AG04450 (cell line): ENCODE measurements at places on chromosomes 5 and 9.

DNA sequence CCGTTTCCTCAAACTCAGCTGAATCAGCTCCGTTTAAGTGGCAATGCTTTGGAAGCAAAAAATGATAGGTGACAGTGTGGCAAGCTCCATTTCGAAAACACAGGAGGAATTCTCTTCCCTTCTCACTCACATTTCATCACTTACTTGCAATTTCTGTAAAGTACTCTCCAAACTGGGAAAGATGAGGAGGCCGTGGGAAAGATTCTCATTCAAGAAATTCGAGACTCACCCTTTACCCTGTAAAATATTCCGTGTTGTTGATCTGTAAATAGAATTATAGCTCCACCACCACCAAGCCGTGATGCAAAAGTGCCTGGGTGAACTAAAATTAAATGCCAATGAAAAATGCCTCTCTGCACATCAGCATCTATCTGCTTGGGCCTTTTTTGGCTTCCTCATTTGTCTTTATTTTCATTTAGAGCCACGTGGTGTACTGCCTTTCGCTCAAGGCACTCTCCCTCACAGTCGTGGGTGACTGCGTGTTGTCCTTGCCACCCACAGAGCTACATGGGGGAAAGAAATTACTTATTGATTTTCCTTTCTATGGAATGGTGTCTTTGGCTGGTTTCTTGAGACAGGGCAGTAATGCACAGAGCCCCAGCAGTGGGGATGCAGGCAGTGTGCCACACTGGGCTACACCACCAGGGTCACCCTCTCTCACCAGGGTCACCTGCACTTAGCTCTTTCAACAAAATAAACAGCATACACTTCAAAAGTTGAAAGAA lies 289.3 kb upstream of the TAS2R1 start:
- DNase-seq = no peak

DNA sequence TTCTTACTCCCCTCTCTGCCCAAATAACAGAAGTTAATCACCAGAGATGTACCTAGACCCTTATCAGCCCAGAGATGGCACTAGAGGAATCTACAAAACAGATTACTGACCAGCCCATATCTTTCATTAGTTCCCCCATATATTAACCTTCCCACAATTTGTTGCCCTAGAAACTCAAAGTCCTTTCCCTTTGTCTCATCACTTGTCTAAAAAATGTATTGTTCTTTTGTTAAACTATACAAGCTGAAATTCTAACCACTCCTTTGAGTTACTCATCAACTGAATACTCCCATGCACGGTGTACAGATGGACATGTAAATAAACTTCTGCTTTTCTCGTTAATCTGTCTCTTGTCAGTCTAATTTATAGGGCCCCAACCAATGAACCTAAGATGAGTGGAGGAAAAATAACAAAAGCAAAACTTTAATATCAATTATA lies 130.9 kb downstream of the CCDC192 start:
- DNase-seq = no peak

- DNase-seq = no peak
Observed at GRCh38 chr5:8577792-8578191, 708.8 kb downstream of the MTRR start.

DNA sequence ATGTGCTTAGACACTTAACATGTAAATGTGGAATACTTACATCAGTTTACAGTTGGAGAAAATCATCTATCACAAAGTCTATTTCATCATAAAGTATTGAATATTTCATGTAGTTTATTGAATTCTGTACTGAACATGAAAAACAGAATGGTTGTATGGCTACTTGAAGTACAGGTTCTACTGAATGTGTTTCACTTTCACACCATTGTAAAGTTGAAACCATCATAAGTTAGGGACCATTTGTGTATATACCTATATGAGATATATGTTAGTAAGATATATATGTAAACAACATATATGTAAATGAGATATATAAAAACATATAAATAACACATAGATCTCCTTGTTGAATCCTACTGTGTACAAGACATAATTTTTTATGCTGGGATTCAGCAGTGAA lies 63.0 kb upstream of the TAF11L2 start:
- no peak for DNase-seq

DNA sequence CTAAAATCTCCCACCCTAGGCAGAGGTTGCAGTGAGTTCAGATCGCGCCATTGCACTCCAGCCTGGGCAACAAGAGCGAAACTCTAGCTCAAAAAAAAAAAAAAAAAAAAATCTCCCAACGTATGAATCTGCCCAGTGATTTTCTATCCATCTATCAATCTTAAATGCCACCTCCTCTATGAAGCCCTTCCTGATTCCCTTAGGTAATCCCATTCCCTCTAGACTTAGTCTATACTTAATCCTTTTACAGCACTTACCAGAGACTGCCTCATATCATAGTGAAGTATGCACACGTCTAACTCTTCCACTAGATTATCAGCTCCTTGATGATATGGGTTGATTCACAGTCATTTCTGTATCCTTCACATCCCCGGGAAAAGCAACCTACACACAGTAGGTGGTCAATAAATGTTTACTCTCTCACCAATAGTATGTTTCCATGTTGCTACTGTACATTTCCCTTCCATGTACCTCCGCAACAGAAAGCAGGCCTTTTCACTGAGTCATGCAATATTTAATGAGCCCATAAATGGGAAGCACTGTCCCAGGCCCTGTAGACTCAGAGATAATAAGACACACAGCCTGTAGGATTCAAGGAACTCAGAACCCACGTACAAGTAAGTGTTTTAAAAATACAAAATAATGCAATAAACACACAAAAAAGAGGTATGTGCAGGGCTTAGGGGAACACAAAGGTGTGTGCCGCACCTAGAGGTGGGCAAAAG lies 1.2 kb downstream of the DROSHA start:
- no peak for DNase-seq

DNA sequence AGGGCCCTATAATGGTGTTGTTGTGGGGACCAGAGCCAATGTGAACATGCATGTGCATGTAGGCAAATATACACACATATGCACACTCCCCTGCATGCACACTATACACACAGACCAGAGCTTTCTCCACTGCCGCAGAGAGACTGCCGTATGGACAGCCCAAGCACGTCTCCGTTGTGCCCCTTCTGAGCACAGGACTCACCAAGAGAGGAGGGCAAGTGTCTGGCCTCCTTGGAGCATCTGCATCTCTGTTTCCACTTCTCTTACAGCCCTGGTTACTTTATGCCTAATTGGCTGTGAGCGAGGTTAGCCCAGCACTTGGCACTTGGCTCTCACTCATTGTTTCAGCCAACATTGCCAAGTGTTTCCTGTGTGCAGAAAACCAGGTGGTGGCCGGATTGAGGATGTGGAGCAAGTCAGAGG lies 30.4 kb downstream of the CSF2 start:
- DNase-seq = no peak

GRCh38 chr9:35397216-35397698 lies 92.7 kb upstream of the RUSC2 start:
- no peak for DNase-seq

GRCh38 chr5:67453111-67453905 lies 256.7 kb upstream of the CD180 start:
- no peak for DNase-seq

GRCh38 chr5:5418006-5418405 lies 4.5 kb upstream of the ICE1 start:
- no peak for DNase-seq
